Stimulated activated CD8-positive, alpha-beta memory T cell treated with anti-CD3 and anti-CD28 coated beads, Interleukin-4, amount 100 ng/mL, for 4 hours (primary cell): ENCODE measurements at places on chromosomes 12 and 14.

- DNase-seq = no peak
Observed at GRCh38 chr12:40691913-40692764, at the start of gene CNTN1. TSS of gene CNTN1 (plus strand) at chr12:40692439.

DNA sequence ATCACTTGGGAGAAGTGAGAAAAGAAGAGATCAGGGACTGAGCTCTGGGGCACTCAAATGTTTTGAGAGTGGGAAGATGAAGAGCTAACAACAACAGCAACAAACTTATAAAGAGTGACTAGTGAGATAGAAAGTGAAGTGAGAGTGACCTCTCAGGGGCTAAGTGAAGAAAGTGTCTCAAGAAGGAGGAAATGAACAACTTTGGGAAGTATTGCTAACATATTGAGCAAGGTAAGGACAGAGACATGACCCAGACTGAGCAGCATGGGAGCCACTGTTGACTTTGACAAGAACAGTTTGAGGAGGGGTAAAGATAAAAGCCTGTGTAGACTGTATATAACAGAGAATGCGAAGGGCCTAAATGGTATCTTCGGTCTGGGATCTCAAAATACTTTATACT, 155.1 kb upstream of the BTG1 start:
- no peak for DNase-seq

- DNase-seq = no peak
Observed at GRCh38 chr12:50913224-50913623, 39.1 kb upstream of the HIGD1C start.

GRCh38 chr12:31685801-31686200, 26.3 kb downstream of the ETFBKMT start:
- DNase-seq = no peak

DNA sequence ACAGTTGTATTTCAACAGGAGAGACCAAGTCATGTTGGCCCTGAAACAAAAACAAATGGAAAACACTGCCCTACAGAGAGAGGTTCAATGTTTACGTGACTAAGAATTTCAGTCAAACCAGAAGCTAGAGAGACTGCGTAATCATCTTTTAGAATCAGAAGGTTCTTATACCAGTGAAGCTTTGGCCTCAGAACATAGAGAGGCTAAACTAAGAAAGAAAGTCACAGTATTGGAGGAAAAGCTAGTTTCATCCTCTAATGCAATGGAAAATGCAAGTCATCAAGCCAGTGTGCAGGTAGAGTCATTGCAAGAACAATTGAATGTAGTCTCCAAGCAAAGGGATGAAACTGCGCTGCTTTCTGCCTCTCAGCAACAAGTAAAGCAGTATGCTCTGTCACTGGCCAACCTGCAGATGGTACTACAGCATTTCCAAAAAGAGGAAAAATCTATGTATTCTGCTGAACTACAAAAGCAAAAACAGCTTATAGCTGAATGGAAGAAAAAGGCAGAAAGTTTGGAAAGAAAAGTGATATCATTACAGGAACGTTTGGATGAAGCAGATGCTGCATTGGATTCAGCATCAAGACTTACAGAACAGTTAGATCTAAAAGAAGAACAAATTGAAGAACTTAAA, 32.5 kb upstream of the NUAK1 start:
- no peak for DNase-seq

- DNase-seq = no peak
Observed at GRCh38 chr14:33529787-33530757, 420.8 kb downstream of the EGLN3 start.
